ENCODE measurements at places on chromosomes 2 and 18.

DNA sequence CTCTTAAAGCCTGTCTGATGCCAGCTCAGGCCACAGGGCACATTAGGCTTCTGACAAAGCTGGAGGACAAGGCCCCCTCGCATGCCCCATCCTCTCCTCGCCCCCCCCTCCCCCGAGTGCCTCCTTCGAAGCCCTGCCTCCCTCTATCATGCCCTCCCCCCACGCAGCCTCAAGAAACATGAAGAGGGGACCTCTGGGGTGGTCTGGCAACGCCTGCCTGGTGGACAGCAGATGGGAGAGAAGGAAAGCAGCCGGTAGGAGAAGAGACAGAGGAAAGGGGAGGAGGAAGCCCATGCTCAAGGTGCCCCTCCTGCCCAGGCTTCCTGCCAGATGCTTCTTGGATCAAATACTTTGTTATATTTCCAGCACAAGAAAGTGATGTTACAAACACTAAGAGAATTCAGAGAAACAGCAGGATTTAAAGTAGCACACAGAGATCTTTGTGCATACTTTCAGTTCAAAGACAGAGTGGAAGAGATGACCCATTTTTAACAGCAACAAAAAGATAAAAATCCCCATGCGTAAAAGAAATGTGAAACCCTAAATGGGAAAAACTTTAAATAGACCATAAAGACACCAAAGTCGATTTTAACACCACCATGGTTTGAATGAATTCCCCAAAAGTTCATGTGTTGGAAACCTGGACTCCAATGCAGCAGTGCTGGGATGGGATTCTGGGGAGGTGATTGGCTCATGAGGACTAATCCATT lies 19.0 kb downstream of the BOK start:
- DNase-seq: no peak

- DNase-seq: no peak
These were observed 1.1 kb downstream of the COX5B start for GRCh38 chr2:97646977-97647376.

DNA sequence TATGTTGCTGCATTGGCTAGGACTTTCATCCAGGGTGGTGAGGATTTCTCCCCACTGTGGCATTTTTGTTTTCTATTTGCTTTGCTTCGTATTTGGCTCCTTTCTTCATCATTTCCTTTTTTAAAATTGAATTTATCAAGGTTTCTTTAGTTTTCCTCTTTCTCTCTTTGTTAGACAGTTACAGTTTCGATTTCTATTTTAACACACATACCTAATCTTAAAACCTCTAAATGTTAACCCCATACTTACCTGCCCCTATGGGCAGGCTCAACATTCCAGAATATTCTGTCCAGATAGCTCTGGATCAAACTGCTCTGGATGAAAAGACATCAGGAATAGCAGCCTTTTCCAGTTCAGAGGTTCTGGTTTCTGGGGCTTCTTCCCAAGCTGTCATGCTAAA lies 49.2 kb downstream of the DIPK1C start:
- DNase-seq: no peak

- DNase-seq: no peak
These were observed 21.1 kb upstream of the SLC9A4 start for GRCh38 chr2:102451968-102452367.

- DNase-seq: no peak
These were observed 108.3 kb downstream of the ARL4C start for GRCh38 chr2:234388591-234388990.

DNA sequence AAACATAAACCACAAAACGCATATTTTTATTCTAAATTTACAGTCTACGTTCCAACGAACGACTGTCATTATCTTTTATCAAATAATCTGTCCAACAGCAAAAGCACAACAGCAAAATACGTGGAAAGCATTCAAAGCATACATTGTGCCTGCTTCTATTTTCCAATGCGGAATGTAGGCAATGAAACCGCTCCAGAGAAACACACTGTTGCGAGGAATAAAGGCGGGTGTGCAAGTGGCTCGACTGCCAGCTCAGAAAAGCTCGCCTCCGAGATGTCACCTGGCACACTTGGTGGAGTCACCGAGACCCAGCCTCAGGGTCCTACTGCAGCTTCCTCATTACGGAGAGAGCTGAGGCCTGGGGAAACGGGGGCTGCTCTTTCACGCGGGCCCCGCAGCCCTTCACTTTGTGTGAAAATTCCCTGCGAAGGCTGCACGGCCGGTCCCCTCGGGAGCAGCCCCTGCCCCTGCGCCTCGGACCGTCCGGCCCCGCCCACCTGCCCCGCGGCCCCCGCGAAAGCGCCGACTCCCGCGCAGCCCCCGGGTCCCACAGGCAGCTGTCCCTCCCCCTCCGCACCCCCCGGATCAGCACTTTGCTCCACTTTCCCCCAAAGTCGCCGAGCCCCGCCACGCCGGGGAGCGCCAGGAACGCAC lies 752 bp downstream of the MGAT4A start:
- peak; percentile 19 for DNase-seq

DNA sequence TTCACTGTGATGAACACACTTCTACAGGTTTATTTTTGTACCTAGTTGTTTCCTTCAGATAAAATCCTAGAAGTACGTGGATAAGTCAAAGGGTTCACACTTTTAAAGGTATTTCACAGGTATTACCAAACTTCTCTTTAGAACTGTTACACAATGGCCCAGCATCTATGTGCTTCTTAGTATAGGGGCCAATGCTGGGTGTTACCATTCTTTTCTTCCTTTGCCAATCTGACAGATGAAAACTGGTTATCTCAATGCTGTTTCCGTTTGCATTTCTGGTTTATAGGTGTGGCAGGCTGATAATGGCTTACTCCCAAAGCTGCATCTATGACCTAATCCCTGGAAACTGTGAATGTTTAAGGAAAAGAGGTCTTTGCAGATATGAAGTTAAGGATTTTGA lies 2.8 kb upstream of the TCF7L1 start:
- no peak for DNase-seq

DNA sequence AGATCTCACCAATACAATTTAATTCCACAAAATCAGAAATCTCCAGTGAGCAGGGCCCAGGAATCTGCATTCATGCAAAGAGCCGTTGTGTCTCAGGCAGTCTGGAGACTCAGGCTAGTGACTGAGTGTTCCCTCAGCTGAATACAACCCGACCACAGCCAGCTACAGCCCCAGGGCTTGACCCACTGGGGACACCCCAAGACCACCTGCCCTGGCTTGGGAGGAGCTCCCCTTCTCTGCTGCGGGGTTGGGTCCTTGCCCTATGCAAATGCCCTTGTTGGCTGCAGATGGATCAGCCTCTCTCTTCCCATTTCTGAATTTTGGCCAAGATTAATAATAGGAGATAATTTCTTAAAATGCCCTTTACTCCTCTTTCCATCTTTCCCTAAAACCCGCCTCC lies 157.7 kb downstream of the TWIST2 start:
- no peak for DNase-seq

GRCh38 chr2:150011161-150011730 lies 423.7 kb upstream of the MMADHC start:
- DNase-seq: no peak

DNA sequence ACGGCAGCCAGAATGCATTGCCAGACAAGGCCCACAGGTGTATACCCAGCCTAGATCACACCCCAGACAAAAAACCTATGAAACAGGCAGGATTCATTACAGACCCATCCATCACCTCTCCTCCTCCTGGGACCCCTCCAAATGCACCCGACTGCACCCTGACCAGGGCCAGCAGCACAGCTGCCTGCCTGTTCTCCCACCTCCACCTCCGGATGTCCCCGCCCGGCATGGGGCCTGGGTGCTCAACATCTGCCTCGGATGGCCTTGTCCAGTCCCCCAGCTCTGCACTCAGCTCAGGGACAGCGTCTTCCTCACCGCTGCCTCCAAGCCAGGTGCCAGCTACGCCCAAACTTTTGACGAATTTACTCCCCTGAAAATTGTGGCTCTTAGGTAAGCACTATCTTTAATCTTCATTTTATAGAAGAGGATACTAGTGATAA lies 91.1 kb downstream of the TPO start:
- DNase-seq: no peak

DNA sequence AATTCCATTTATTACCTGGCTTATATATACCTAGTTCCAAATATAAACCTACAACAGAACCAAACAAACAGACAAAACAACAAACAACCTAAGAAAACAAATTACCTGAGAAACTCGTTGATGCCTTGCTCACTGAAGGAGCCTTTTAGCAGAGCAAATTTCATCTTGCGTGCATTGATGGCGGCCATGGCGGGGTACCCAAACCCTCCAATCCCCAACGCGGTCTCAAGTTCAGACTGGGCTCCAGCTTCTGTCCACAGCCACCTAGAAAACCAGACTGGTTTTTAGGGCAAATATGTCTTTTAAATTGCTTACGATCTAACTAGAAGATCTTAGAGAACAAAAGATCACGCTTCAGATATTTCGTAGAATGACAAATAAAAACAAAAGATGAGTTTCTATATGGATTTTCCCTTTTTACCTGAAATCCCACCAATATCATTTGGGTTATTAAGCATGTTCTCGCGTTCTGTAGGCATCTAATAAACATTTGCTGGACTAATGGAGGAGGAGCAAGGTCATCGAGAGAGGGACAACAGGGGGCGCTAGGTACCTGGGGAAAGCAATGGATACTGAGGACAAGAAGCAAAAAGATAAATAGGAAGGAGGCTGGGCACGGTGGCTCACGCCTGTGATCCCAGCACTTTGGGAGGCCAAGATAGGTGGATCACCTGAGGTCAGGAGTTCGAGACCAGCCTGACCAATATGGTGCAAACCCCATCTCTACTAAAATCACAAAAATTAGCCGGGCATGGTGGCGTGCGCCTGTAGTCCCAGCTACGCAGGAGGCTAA lies 25.2 kb downstream of the PDIA6 start:
- no peak for DNase-seq

GRCh38 chr2:156540706-156541105 lies 104.5 kb downstream of the GPD2 start:
- no peak for DNase-seq

DNA sequence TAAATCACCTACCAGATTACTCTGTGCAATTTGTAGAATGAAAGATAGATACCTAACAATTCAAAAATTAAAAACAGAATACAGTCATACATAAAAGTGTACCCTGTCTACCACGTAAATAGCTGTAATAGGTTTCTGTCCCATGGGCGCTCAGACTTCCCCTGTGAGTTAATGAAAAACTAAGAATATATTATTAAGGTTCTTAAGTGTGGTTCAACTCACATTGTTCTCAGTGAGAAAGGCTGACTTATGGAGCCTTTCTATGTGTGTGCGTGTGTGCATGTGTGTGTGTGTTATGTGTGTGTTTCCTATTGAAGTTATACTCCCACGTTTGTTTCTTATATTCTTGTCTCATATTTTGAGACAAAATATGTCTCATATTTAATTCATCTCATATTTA lies 114.6 kb upstream of the CD302 start:
- DNase-seq: no peak

- DNase-seq: no peak
These were observed 159.0 kb upstream of the TMEM200C start for GRCh38 chr18:6054256-6054842.

- DNase-seq: no peak
These were observed 90.4 kb downstream of the PID1 start for GRCh38 chr2:229180658-229181057.

- no peak for DNase-seq
These were observed 2.7 kb upstream of the ASNSD1 start for GRCh38 chr2:189658306-189659212.

GRCh38 chr2:190682168-190682567 lies 33.3 kb downstream of the NAB1 start:
- DNase-seq: no peak

GRCh38 chr18:23950644-23951043 lies 63.9 kb upstream of the TTC39C start:
- no peak for DNase-seq

- DNase-seq: no peak
These were observed 125.3 kb upstream of the ZEB2 start for GRCh38 chr2:144645083-144645778.

DNA sequence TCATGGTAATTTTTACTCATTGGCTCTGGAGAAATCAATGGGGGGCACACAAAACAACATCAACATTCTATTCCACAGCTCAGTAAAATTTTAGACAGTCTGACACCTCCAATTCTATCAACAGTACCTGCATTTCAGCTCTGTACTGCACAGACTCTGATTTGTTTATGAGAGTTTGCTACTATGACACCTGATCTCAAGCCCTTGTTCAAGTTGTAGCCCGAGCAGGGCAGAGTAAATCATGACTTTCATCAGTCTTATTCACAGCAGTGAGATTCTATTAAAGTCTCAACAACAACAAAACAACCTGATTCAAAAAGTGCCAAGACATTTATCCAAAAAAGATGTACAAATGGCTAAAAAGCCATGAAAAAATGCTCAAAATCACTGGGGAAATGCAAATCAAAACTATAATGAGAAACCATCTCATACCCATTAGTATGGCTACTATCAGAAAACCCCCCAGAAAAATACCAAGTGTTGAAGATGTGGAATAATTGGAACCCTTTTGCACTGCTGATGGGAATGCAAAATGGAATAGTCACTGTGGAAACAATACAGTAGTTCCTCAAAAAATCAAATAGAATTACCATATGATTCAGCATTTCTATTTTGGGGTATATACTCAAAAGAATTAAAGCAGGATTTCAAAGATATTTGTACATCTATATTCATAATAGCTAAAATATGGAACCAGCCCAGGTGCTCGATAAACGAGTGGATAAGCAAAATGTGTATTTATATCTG lies 71.7 kb upstream of the RBMS1 start:
- DNase-seq: no peak

DNA sequence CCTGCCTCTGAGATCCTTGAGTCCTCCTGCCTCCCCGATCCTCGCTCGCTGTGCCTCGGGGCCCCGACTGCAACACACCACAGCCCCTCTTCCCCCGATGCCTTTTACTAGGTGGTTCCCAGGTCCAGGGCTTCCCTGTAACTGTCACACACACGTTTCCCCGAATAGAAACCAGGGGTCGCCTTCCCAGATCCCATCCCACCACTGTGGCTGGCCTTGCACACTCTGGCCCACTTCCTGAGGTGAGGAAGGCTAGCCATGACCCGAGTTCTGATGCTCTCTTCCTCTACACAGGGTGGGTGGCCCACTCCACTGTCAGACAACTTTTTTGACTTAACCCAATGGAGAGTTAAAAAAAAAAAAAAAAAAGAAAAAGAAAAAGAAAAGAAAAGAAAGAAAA lies 139.6 kb upstream of the ASB18 start:
- DNase-seq: no peak

DNA sequence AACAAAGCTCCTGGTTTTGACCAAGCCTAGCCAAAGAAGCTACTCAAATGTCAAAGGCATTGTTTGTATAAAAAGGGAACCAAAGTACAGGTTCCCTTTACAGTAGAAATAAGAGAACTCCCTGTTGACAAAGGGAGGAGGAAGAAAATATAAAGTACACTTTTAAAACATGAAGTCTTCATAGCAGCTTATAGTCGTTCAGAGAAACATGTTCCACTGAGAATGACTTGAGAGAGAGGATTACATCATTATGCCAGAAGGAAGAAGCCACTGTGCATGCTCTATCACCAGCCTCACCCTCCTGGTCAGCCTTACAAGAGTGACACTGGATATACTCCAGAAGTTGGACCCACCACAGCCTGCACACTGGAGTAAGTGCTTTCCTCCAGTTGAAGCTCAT lies 2.5 kb upstream of the DHRS9 start:
- DNase-seq: peak; percentile 55

DNA sequence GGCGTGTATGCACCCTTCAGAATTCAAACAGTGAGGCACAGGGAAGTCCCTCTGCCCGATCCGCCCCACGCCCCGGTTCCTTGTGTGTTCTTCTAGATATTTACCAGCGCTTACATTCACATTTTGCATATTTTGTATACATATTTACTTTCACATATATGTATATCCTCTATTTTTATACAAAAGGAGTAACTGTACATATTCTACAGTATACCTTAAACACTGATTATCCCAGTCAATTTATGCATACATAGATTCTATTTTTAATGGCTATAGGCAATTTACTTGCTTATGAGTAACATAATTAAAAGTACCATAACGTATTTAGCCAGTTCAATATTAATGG lies 307 bp upstream of the DUSP11 start:
- DNase-seq: no peak

All from bone marrow (tissue), 2 donors.